ENCODE measurements at places on chromosomes 16 and 17.

GRCh38 chr17:29138971-29139691 lies 41.1 kb downstream of the MYO18A start:
- DNase-seq = no peak

DNA sequence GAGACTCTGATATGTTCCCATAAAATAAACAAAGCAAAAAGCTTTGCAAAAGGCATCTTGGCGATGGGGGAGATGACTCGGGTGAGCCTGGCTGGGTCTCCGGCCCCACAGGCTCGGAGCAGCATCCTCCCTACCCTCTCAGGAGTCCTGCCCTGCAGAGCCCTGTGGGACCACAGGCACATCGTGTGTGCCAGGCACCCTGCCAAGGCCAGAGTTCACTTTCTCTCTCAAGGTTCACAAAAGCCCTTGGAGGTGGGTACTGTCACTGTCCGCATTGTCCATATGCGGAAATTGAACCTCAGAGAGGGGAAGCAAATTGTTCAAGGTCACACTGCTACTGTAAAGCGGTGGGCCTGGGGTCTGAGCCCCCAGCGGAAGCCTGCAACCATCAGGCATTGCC lies 48.5 kb downstream of the CRISPLD2 start:
- no peak for DNase-seq

GRCh38 chr17:67126983-67127382 lies 82.6 kb downstream of the CACNG1 start:
- no peak for DNase-seq

DNA sequence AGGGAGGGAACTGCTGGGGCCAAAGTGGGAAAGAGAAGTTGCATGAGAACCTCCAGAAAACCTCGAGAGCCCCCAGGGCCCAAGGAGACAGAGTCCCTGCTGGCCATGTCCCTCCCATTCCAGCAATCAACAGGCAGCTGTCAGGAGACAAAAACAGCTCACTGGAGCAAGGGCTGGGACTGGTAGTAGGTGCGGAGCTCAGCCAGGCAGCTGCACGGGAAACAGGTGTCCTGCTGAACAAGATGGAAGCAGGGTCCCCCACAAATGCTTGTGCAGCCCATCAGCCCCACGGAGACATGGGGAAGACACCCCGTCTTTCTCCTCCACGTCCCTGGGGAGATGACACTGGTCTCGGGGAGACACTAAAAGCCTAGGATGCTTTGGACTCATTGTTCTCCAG lies 34.5 kb downstream of the SDK2 start:
- DNase-seq = no peak

DNA sequence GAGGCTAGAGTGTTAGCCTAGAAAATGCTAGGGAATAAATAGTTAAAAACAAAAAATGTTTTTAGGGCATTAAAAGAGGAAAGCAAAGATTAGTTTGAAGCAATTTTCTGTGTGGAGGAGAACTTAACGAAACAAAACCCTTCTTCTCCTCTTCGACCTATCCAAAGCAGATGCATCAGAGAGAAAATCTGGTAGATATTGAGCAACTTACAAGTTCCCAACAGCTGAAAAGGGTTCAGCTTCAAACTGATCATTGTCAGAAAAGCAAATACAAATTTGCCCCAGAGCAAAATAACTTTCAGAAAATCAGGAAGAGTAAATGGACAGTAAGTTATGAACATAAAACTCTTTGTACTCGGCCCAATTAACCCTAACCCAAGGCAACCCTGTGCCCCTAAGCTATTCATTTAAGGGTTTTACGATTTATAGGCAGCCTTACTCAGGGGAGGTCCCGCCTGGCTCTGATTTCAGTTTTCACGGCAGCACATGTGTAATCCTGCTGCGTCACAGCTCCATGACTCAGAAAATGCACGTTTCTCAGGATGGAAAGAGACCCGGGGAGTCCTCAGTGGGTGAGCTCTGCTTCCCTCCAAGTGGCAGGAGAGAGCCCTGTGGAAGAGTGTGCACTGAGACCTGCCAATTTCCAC lies 405.7 kb upstream of the SALL1 start:
- DNase-seq = no peak

- DNase-seq = no peak
Measured at GRCh38 chr17:81454473-81454872, 58.1 kb downstream of the ACTG1 start.

DNA sequence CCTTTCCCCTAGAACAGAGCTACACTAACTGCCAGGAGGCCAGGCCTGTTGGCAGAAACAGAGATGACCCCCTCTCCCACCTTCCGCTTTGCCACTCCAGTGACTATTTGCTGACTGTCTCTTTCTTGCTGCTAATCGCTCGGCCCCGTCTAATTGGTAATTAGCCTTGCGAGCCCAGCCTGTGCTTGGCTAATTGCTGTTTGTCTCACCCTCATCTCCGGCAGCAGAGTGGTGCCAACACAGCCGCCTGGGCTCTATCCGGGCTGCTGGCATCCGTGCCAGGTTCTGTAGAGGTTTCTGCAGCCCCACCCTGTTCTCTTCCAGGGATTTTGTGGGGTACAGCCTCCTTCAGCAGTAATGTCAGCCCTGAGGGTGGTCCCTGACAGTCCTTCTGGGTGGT lies 27.4 kb upstream of the PHB1 start:
- DNase-seq = no peak

- DNase-seq = no peak
Measured at GRCh38 chr17:40335620-40336019, 26.6 kb downstream of the RARA start.

- DNase-seq = no peak
Measured at GRCh38 chr16:68425498-68426346, 22.6 kb downstream of the SMPD3 start.
